NCI-H524 treated with DMSO at 0.1 percent for 48 hours (cell line): ENCODE measurements at places on chromosomes 16 and 17.

DNA sequence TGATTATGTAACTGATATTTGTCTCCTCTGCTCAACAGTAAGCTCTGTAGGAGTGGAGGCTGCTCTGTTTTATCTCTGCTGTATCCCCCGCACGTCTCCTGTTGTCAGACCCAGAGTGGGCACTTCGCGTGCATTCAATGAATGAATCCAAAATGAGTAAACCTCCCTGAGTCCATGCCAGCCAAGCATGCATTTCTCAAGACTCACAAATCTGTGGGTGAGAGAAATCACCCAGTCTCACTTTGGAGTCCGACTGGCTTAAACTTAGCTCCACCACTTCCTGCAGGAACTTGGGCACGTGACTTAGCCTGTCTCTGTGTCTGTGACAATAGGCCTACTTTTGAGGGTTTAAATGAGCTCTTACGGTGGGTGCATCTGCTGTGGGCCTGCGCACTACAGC is 3.7 kb downstream of the PNPO start:
- DNase-seq, result no peak

DNA sequence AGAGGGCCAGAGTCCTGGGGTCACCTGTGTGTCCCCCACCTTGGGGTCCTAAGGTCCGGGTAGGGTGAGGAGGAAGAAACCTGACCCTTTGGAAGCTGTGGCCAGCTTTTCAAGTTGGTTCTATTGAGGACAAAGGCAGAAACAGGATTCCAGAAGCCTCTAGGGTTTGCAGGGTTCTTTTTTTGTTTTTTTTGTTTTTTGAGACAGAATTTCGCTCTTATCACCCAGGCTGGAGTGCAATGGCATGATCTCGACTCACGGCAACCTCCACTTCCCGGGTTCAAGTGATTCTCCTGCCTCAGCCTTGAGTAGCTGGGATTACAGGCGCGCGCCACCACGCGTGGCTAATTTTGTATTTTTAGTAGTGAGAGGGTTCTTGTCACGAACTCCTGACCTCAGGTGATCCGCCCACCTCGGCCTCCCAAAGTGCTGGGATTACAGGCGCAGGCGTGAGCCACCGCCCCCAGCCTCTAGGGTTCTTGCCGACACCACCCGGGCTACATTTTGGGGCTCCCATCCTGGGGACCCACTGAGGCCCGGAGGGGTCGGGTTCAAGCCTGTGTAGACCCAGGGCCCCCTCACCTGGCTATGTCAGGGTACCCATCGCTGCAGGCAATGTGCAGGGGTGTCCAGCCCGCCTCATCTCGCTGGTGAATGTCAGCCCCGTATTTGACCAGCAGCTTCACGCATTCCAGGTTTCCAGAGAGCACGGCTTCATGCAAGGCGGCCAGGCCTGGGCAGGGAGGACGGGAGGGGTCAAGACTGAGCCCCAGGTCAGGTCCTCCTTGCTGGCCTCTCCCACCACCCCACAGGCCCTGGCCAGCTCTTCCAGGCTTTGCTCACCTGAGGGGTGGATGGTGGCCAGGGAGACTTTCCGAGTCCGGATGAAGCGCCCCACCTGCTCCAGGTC is 674 bp downstream of the PPP1R27 start:
- no peak for DNase-seq

DNA sequence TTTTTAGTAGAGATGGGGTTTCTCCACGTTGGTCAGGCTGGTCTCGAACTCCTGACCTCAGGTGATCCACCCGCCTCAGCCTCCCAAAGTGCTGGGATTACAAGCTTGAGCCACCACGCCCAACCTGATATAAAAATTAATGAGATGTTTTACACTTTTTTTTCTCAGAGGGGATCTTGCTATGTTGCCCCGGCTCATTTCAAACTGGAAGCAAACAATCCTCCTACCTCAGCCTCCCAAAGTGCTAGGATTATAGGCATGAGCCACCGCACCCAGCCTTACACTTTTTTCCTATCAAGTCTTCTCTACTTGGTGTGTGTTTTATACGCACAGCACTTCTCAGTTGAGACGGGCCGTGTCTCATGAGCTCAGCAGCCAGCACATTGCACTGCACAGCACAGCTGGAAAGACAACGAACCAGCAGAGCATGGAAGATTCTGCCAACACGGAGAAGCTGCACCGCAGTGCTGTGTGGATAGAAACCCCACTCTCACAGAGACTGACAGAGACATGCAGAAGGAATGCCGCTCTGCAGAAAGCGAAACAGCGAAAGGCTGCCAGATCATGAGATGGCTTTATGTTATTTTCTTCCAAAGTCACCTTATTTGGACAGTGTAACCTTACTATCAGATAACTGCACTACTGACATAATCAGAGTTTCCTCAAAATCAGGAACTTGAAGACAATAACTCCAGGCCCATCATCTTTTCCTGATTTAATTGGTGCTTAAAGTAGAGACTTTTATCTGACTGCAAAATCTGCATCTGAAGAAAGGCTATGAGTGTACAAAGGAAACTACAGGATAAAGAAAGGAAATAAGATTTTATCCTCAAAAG is 6.5 kb upstream of the QRICH2 start:
- DNase-seq, result no peak

DNA sequence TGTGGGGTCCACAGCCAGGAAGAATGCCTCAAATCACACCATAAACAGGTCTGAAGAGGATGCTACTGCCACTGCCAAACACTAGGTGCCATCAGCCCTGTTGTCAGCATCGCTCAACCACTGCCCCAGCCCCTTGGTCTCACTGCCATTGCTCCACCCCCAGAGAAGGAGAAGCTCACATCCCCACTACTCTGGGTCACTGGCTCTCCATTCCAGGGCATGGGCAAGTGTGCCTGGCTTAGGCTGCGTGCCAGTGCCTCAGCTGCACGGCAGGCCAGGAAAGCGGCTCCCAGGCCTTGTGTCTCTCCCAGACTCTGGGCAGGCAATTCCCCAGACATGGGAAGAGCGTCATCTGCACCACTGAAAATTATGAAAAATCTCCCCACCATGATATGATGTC is 1.2 kb upstream of the IGSF6 start:
- DNase-seq, result no peak

GRCh38 chr17:1803280-1803679 is 26.4 kb downstream of the SMYD4 start:
- DNase-seq, result no peak

DNA sequence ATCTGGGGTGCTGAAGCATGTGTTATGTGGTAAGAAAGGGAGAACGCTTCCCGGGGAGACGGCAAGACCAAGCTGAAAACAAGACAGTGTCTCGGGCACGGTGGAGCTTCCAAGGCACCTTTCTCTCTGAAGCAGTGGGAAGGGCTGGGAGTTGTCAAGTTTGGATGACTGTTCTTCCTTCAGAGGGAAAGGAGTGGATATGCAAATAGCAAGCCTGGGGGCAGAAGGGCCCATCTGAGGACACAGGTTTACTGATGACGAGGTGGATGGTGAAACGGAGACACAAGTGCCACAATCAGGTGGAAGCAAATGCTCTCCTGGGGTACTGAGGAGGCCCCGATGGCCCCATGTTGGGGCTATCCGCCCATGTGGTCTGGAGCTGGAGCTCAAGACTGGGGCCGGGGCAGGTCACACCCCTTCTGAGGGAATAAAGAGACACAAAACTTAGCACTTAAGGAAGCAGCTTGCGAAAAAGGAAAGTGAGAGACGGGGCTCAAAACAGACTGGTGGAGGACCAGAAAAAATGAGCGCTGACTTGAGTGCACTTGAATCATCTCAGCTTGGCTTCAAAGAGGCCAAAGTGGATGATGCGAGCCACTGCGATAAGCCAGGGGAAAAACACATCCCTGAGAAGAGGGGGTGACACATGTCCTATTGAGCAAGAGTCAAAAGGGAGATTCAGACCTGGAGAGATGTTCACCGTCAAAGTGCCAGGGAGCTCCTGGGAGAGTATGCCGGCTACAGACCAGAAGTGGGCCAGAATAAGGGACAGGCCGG is 34.8 kb upstream of the MTSS2 start:
- DNase-seq, result no peak

DNA sequence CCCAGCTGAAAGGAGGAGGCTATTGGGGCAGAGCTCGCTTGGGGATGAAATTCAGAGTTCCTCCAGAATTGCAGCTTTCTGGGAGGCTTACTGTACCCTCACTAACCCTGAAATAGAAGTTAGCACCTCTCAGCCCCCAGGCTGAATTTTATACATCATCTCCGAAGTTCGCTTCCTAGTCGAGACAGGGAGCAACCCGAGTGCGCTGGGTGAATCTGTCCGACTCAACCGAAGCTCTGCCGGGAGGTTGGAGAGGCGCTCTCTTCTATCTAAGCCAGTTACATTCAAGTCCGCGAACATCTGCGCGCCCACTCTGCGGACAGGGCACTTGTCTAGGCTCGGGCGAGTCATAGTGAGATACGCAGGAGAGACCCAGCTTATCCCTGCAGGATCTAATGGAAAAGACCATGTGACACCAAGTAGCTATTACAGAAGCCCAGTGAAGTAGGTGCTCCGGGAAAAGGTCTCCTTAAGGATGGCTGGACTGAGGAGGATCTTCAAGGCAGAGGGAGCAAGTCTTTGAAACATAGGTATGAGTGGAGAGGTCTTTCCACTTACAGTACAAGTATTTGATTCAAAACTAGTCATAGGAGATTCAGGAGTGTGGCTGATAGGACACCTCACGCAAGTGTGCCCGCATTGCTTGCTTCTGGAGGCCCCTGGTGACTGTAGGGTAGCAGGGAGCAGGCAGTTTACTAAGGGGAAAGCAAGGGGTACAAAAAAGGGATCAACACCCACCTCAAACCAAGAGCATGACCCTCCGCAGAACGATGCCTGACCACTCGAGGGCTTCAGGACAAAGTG is 646 bp upstream of the HES7 start:
- DNase-seq, result no peak
